ENCODE measurements at places on chromosomes 13 and 19.

GRCh38 chr19:49585023-49585422, 3.9 kb downstream of the PRRG2 start:
- DNase-seq: peak; percentile 46
- H3K4me1 ChIP-seq: no peaks in the 10 kb centered on the region
- no peaks in the 10 kb centered on the region for H3K27me3 ChIP-seq
- H3K36me3 ChIP-seq: no peaks in the 10 kb centered on the region
- no peak overlapping the region for H3K27ac ChIP-seq
- no peak overlapping the region for H3K4me3 ChIP-seq

- H3K36me3 ChIP-seq: no peaks in the 10 kb centered on the region
- H3K4me1 ChIP-seq: peaks cover 20% of the 10 kb centered on the region
These were observed 60.9 kb downstream of the WDFY2 start for GRCh38 chr13:51645154-51645650.

DNA sequence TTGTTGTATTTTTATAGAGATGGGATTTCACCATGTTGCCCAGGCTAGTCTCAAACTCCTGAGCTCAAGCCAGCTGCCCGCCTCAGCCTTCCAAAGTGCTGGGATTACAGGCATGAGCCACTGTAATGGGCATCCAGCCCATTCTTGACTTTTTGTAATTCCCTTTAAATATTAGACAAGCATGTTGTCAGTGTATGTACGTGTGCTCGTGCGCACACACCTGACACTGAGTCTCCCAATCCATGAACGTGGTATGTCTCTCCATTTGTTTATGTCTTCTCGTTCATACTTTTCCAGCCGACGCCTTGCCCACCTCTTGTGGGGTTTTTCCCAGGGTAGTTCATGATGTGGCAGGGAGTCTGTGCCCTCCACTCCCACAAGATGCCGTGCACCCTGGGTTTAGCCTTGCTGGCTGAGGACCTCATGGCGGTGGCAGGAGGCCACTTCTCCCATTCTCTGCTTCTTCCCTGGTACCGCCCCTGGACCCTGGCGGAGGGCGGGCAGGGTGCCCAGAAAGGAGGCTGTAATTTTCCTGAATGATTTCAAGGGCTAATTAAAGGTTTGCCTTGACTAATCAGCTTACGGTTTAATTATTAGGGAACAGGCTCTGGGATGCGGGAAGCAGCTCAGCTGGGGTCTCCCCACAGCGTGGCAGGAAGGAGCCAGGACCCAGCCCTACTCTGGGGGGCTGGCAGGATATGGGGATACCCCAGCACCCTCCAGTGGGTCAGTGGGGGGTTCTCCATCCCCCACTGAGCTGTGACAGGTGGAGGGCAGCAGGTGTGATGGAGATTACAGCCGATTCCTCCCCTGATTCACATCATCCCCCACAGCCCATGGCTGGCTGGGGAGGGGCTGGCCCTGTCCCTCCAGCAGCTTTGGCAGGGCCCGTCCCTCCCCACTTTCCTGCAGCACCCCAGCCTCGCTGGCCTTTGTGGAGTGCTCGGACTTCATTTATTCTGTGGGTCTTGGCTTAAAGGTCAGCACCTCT, 12.9 kb downstream of the PAK4 start:
- H3K4me1 ChIP-seq: peaks cover 23% of the 10 kb centered on the region
- H3K4me3 ChIP-seq: no peak overlapping the region
- H3K27ac ChIP-seq: peak overlapping the region; percentile 60
- no peaks in the 10 kb centered on the region for H3K27me3 ChIP-seq
- peak; percentile 47 for DNase-seq

- no peaks in the 10 kb centered on the region for H3K4me1 ChIP-seq
- no peaks in the 10 kb centered on the region for H3K36me3 ChIP-seq
- H3K4me3 ChIP-seq: no peak overlapping the region
- H3K27ac ChIP-seq: no peak overlapping the region
These were observed 8.5 kb upstream of the EEF1AKMT1 start for GRCh38 chr13:20782116-20782708.

DNA sequence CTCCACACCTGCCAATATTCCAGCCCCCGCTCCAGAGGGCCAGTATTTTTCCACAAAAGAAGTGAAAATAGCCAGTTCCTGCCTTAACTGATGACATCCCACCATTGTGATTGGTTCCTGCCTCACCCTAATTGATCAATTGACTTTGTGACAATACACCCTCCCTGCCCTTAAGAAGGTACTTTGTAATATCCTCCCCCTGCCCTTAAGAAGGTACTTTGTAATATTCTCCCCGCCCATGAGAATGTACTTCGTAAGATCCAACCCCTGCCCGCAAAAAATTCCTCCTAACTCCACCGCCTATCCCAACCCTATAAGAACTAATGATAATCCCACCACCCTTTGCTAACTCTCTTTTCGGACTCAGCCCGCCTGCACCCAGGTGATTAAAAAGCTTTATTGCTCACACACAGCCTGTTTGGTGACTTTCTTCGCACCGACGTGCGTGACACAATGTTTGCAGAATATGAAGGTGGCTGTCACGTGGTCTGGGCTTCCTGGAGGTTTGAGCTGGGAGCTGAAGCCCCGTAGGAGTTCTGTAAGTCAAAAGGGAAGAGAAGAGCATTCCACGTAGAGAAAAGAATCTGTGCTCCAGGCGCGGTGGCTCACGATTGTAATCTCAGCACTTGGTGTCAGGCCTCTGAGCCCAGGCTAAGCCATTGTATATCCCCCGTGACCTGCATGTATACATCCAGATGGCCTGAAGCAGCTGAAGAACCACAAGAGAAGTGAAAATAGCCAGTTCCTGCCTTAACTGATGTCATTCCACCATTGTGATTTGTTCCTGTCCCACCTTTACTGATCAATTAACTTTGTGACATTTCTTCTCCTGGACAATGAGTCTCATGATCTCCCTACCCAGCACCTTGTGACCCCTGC, 6.2 kb upstream of the FUT3 start:
- no peaks in the 10 kb centered on the region for H3K27me3 ChIP-seq
- DNase-seq: no peak
- no peaks in the 10 kb centered on the region for H3K36me3 ChIP-seq
- H3K4me1 ChIP-seq: no peaks in the 10 kb centered on the region
- no peak overlapping the region for H3K27ac ChIP-seq

GRCh38 chr13:20609145-20609544, 42.2 kb downstream of the IFT88 start:
- H3K36me3 ChIP-seq: no peaks in the 10 kb centered on the region
- H3K4me3 ChIP-seq: no peak overlapping the region
- no peak for DNase-seq

DNA sequence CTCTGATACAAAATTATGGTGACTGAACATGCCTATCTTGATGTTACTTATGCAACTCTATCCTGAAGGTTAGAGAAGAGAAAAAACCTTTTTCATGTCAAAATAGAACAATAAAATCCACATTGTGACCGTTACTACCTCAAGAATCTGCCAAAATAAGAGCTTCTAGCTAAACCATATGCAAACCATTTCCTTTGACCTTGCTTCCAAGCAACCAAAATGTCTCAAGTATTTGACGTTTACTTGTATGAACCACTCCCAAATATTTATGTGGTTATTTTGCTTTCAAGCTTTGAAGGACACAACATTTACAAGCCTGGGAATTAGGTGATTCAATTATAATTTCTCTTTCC, 13.9 kb downstream of the FOXO1 start:
- H3K27me3 ChIP-seq: no peaks in the 10 kb centered on the region
- H3K27ac ChIP-seq: no peak overlapping the region
- no peaks in the 10 kb centered on the region for H3K36me3 ChIP-seq
- peaks cover 23% of the 10 kb centered on the region for H3K4me1 ChIP-seq
- no peak overlapping the region for H3K4me3 ChIP-seq
- DNase-seq: no peak

DNA sequence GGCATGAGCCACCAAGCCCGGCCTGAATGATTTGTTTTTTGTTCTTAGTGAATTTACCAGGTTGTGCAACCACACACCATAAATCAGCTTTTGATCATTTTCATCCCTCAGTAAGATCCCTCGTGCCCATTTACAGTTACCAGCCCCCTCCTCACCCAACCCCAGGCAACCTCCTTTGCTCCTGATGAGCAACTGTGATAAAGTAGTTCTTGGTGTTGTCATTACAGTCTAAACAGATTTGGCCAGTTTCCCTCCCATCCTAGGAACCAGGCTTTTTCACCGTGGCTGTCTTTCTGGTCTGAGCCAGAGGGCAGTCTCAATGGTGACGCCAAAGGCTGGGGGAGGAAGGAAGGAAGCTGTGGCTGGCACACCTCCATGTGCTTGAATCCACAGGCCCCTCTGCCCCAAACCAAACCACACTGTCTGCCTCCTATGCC, 61.2 kb upstream of the WDFY2 start:
- H3K4me3 ChIP-seq: no peak overlapping the region
- H3K27me3 ChIP-seq: no peaks in the 10 kb centered on the region
- no peak overlapping the region for H3K27ac ChIP-seq
- no peaks in the 10 kb centered on the region for H3K36me3 ChIP-seq

DNA sequence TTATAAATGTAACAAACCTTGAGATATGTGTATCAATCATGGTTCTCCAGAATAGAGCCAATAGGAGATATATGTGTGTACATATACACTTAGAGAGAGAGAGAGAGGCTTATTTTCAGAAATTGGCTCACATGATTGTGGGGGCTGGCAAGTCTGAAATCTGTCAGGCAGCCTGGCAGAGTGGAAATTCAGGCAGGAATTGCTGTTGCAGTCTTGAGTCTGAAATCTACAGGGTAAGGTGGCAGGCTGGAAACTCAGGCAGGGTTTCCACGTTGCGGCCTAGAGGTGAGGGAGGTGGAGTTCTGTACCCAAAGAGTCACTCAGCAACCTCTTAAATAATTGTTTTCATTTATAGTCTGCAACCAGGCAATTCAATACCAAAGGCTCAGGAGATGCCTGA, 218.4 kb downstream of the B3GLCT start:
- H3K4me1 ChIP-seq: no peaks in the 10 kb centered on the region
- no peak overlapping the region for H3K27ac ChIP-seq

DNA sequence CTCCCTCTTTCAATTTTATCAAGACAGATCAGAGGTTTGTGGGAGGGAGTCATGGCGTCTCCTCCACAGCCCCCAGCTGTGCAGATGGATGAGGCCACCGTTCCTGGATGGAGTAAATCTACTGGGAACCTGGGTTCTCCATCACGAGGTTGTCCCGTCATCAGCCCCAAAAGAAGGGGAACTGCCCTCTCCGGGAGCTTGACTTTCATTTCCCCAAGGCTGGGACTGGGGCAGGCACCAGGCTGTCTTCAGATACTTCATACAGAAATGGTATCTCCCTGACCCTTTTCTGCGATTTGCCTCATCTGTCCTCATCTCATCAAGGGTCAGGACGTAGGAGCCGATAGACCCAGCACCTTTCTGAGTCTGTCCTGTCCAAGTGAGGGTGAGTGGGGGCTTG, 9.8 kb downstream of the LILRB2 start:
- no peak overlapping the region for H3K27ac ChIP-seq
- no peak for DNase-seq
- H3K27me3 ChIP-seq: no peaks in the 10 kb centered on the region
- H3K4me1 ChIP-seq: no peaks in the 10 kb centered on the region
- H3K36me3 ChIP-seq: no peaks in the 10 kb centered on the region

GRCh38 chr13:111652676-111653075, 332.2 kb downstream of the TEX29 start:
- H3K36me3 ChIP-seq: no peaks in the 10 kb centered on the region
- DNase-seq: no peak
- H3K27me3 ChIP-seq: no peaks in the 10 kb centered on the region
- H3K4me3 ChIP-seq: no peak overlapping the region
- no peaks in the 10 kb centered on the region for H3K4me1 ChIP-seq

DNA sequence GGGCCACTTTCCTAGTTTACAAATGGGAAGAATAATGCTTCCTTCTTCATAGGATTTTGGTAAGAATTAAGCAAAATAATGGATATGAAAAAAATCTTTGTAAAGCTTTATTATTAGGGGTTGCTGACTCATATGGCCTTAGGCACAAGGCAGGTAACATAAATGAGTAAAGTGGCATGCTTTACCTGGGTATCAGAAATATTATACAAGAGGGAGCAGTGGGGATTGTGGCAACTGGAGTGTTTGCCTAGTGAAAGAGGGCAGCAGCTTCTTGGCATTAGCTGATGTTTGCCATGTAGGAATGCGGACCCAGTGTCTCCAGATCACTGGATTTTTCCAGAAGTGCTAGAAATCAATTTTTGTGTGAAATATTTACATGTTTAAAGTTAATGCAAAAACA, 19.5 kb downstream of the WDFY2 start:
- DNase-seq: no peak
- no peak overlapping the region for H3K27ac ChIP-seq
- no peaks in the 10 kb centered on the region for H3K27me3 ChIP-seq
- H3K36me3 ChIP-seq: no peaks in the 10 kb centered on the region

- no peak for DNase-seq
- no peaks in the 10 kb centered on the region for H3K27me3 ChIP-seq
- H3K27ac ChIP-seq: no peak overlapping the region
- H3K36me3 ChIP-seq: no peaks in the 10 kb centered on the region
- no peaks in the 10 kb centered on the region for H3K4me1 ChIP-seq
These were observed 17.0 kb downstream of the ERFL start for GRCh38 chr19:41910992-41911888.

GRCh38 chr19:55485439-55486011, 537 bp downstream of the NAT14 start:
- H3K36me3 ChIP-seq: no peaks in the 10 kb centered on the region
- peak overlapping the region; percentile 60 for H3K27ac ChIP-seq
- H3K27me3 ChIP-seq: peaks cover under 1% of the 10 kb centered on the region
- H3K4me3 ChIP-seq: peak overlapping the region; percentile 48

GRCh38 chr19:44869733-44870470, 21.2 kb upstream of the TOMM40 start:
- H3K4me3 ChIP-seq: no peak overlapping the region
- H3K27ac ChIP-seq: no peak overlapping the region
- no peaks in the 10 kb centered on the region for H3K36me3 ChIP-seq
- H3K27me3 ChIP-seq: no peaks in the 10 kb centered on the region
- DNase-seq: no peak

DNA sequence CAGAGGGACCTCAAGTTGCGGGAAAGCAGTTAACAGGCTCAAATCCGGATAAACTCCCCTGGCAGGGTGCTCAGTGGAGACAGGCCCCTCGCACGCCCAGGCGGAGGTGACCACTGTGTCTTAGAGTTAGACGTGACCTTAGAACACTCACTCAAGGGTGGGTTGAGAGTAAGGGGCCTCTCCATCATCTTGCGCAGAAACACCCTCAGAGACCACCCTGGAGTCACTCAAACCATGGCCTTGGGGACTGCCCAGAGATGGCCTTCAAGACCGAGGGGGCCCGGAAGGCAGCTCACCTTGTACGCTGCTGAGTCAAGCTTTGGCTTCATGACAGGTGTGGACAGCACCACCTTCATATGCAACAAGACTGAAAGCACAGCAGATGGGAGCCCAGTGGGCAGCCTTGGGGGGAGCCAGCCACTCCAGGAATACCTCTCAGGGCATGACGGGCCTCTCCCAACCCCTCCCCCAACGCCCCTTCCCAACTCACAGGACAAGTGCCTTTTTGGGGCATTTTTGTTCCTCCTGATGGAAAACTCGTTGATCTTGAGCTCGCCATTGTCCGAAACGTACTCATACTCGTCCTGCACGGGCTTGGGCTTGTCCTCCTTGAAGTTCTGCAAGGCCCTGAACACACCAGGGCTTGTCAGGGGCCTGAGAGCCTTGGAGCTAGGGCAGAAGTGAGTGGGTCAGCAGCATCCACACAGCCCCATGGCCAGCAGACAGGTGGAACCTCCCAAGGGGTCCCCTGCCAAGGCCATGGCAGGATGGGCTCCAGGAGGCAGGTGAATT, 229.2 kb downstream of the TUBA3C start:
- H3K4me3 ChIP-seq: no peak overlapping the region
- no peaks in the 10 kb centered on the region for H3K27me3 ChIP-seq
- no peaks in the 10 kb centered on the region for H3K36me3 ChIP-seq
- H3K4me1 ChIP-seq: no peaks in the 10 kb centered on the region

- no peaks in the 10 kb centered on the region for H3K4me1 ChIP-seq
- no peak overlapping the region for H3K27ac ChIP-seq
- no peak overlapping the region for H3K4me3 ChIP-seq
- H3K36me3 ChIP-seq: no peaks in the 10 kb centered on the region
- no peak for DNase-seq
These were observed 577.8 kb upstream of the SLITRK5 start for GRCh38 chr13:87093399-87093798.
